GM04503 (cell line): ENCODE measurements at places on chromosomes 1 and 21.

DNA sequence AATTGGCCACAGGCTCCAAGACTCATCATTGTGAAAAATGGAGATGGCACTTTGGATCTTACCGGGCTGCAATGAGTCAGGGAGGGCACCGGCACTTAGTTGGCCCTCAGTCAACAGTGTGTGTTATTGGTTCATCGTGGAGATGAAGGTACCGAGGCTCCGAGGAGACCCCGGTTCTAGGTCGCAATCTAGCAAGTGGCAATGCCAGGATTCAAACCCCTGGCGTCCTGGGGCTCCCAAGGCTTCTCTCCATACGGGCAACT lies 49.0 kb upstream of the ACOT11 start:
- DNase-seq: no peak

- no peak for DNase-seq
Measured at GRCh38 chr1:15102646-15103045, 50.9 kb upstream of the TMEM51 start.

DNA sequence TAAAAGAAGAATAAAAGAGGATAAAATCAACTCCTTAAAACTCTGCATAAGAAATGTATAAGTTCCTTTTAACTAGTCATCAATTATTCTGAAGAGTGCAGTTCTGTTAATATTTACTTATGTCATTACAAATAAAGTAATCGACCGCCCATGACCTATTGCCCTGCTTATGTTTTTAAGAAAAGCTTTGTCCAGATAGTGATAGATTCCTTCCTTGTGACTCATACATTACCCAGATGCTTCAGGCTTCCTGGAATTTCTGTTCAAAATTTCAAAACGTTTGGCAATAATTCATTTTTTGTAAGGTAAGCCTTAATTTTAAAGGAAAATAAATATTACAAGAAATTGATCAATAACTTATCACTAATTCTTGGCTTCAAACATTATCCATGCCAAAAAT lies 918.2 kb upstream of the ADGRL2 start:
- DNase-seq: peak; percentile 1

DNA sequence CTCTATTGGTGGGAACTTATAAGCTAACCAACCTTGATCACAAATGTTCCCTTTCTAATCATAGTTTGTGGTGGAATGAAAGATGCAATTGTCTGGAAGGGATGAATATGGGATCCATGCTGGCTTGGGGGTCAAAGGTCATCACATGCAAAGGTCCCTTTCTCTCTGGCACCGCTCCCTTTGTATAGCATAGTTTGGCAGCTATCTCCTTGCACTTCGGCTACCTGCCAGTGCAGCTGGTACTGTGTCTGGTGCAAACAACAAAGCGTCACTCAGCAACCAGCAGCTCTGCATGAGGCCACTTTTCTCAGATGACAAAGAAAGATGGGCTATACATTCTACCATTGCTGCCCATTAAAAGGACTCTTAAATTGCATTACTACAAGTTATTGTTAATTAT lies 188.2 kb upstream of the NFIA start:
- no peak for DNase-seq

DNA sequence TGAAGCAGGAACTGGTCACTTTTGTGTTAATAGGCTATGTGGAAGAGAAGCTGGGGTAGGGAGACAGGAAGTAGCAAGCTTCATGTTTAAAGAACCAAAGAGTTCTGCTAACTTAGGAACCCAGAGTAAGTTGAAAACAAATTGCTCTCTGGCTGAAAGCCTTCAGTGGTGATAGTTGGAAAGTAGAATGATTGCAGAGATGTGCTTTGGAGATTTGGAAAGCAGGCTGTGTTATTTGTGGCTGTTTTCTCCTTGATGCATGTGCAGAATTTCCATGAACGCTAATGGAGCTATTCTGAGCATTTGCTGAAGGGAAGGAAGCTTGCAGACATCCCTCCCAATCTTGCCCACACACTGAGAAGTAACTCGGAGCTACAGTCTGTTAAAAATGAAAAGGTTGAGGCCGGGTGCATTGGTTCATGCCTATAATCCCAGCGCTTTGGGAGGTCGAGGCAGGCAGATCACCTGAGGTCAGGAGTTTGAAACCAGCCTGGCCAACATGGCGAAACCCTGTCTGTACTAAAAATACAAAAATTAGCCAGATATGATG lies 45.7 kb downstream of the TCEANC2 start:
- no peak for DNase-seq

- DNase-seq: no peak
Measured at GRCh38 chr1:8603220-8603616, 214.2 kb downstream of the RERE start.

- DNase-seq: peak; percentile 33
Measured at GRCh38 chr1:168628807-168629206, 52.4 kb downstream of the XCL1 start.

GRCh38 chr21:41666641-41667081 lies 100.2 kb downstream of the RIPK4 start:
- no peak for DNase-seq

DNA sequence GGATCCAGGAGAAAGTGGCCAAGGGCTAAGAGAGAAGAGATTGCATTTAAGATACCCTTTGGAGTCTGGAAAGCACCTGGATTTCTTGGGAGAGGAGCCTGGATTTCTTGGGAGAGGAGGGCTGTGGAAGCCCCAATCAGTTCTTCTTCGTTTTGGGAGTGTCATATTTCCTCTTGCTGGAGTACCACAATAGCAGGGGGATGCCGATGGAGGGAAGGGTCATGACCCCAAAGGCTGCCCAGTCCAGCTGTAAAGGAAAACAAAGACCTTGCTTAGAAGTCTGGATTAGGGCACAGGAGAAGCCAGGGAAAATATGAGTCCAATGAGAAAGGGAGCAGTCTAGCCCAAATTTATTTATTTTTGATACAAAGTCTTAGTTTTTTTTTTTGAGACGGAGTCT lies 11.3 kb downstream of the SSR2 start:
- no peak for DNase-seq

DNA sequence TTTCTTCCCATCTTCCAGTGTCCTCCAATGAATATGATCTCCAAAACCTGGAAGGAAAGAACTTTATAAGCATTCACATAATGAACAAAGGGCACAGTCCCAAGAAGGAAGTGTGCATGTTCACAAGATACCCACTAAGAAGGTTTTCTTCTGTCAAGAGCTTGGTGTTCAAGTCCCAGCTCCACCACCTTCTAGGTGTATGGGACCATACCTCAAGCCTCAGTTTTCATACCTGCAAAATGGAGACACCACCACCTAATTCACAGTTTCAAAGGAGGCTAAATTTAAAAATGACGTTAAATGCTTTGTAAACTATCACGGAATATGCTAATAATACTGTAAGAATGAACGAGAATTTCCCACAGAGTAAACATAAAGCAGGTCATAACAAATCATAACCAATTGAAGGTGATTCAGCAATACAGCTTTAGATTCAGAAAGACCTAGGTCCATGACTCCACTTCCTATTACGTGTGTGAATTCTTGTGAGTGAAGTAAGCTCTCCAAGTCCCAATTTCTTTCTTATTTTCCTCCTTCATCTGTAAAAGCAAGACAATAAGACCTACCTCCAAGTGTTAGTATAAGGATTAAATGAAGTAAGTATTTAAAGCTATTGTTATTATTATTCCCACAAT lies 8.1 kb upstream of the KTI12 start:
- no peak for DNase-seq

DNA sequence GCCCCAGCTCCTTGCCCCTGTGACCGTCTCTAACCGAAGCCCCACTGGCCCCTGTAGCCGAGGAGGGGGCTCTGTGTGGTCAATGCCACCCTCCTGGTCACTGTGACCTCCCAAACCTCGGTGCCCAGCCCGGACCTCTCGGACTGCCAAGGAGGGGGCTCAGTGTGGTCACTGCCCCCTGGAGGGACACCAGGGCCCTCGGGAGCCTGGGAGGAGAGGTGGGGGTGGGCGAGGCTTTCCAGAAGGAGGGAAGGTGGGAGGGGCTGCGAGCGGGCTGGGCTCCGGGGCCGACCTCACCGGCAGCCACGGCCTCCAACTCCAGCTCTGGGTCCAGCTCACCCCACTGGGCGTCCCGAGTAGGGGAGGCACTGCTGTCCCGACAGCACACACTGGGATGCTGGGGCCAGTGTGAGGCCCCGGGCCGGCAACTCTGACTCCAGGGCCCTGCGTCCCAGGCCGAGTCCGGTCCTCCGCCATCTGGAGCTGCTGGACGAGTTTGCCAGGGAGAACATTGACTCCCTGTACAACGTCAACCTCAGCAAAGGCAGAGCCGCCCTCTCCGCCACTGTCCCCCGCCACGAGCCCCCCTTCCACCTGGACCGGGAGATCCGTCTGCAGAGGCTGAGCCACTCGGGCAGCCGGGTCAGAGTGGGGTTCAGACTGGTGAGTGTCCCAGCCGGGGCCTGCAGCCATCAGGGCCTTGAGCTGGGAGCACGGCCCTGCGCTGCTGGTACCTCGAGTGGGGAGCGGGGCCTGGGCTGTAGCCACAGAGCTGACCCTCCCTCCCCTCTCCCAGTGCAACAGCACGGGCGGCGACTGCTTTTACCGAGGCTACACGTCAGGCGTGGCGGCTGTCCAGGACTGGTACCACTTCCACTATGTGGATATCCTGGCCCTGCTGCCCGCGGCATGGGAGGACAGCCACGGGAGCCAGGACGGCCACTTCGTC lies 6.4 kb downstream of the SCNN1D start:
- no peak for DNase-seq

DNA sequence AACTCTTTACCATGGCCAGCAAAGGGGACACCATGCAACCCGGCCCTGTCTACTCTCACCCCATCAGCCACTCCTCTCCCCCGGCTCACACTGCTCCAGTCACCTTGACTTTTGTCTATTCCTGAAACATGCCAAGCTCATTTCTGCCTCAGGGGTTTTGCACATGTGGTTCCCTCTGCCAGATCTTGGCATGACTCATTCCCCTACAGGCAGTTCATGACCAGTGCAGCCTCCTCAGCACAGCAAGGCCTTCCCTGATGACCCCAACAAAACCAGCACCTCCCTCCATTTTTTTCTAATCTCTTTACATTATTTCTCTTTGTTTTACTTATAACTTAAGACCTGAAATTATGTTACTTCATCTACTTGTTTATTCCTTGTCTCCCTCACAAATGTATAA lies 58.6 kb upstream of the GJB5 start:
- DNase-seq: no peak

GRCh38 chr1:52706941-52707926 lies 9.1 kb upstream of the COA7 start:
- DNase-seq: no peak

GRCh38 chr1:31614414-31615005 lies 3.0 kb upstream of the HCRTR1 start:
- DNase-seq: no peak

GRCh38 chr1:24150234-24151174 lies 7.6 kb upstream of the IL22RA1 start:
- no peak for DNase-seq

GRCh38 chr1:67052741-67053534 lies 1.0 kb downstream of the SLC35D1 start:
- DNase-seq: no peak

DNA sequence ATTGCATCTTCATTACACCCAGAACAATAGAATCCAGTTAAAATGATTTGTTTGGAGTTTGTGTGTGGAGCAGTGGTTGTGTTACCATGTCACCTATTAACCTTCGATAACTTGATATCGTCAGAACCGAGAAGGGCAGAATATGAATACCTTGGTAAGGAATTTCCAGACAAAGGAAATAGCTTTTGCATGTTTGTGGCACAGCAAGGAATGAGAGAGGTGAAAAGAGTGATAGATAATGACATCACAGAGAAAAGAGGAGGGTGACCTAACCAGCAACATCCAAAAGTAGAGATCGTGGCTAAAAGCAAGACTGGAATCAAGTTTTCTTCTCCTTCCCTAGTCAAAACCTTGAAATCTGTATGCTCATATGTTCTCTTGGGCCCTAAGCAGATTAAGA lies 244.6 kb upstream of the NEGR1 start:
- DNase-seq: no peak

DNA sequence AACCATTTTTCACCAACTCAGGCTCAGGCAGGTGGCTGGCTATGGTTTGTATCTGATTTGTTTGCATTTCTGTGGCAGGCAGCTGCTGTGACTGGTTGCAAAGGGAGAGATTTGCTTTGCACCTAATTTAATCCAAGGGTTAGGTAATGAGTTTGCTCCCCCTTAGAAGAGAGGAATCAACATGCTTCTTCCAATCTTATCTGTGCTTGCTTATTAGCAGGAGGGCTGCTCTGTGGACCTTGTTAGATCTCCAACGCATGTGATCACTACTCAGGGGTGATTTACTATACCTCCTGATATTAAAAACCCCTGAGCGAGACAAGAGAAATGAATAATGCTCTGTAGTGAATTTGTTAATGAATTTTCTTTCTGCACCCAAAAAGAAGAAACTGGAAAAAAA lies 20.5 kb downstream of the OLFML3 start:
- DNase-seq: no peak

DNA sequence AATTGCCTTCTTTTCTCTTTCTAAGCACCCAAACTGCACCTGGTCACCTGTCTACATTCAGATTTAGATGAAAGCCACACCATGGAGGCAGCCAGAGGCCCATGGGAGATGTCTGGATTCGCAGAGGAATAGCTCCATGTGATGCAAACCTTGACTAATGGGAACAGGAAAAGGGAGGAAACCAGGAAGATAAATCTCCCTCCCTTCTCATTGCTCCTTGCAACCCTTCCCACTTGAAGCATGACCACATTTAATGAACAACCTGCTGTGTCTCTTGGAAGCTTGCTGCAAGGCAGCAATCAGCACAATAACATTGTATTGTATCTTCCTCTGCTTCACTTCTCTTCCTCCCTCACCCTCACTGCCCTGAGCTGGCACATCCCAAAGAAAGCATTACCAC lies 42.6 kb upstream of the KLF17 start:
- DNase-seq: no peak

- DNase-seq: no peak
Measured at GRCh38 chr1:229864686-229865230, 202.3 kb upstream of the GALNT2 start.

GRCh38 chr1:241330619-241331327 lies 26.2 kb downstream of the RGS7 start:
- no peak for DNase-seq

DNA sequence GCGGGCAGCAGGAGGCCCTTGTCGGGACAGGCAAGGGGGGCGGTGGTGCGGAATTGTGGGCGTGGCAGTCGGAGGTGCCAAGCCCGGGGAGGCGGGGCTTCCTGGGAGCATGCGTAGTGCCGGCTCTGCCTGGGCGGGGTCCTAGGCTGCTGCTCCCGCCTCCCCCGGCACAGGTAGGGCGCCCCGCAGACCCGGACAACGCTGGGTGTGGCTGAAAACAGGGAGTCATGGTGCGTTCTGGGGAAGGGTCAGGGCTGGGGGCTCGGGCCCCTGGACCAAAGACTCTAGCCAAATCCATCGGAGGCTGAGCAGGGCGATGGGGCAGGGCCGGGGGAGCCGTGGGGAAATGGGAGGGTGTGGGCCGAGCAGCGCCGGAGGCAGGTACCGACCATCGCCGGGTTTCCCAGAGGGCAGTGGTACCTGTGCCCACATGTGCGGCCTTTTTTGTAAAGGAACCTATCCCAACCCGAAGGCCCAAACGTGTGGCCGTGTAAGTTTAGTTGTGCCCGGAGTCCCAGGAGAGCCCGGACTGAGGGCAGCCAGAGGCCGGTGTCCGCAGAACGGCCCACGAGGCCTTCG lies 231.9 kb downstream of the SDCCAG8 start:
- DNase-seq: no peak
